ENCODE measurements at places on chromosomes 2 and 18.

GRCh38 chr2:227415538-227416424 lies 28.0 kb upstream of the SCYGR1 start:
- no peak for DNase-seq

DNA sequence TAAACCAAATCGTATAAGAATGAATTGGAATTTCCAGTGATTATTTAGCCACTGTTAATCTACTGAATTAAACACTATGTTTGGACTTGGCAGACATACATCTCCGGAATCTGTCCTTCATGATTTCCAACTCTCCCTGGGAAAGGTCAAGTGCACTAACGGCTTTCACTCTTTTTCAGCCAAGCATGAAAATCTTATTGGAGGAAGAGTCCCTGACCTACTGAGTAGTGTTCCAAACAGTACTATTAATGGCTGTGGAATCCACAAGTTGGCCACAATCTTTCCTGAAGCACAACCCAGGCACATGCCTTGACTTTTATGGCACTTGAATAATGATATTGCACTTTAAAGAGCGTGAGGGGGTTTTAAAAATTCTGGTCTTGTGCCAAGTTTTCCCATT lies 318.9 kb upstream of the RND3 start:
- no peak for DNase-seq

- no peak for DNase-seq
These were observed 3.5 kb downstream of the GDF7 start for GRCh38 chr2:20670315-20671035.

GRCh38 chr18:58516514-58517285 lies 112.2 kb downstream of the ALPK2 start:
- no peak for DNase-seq

DNA sequence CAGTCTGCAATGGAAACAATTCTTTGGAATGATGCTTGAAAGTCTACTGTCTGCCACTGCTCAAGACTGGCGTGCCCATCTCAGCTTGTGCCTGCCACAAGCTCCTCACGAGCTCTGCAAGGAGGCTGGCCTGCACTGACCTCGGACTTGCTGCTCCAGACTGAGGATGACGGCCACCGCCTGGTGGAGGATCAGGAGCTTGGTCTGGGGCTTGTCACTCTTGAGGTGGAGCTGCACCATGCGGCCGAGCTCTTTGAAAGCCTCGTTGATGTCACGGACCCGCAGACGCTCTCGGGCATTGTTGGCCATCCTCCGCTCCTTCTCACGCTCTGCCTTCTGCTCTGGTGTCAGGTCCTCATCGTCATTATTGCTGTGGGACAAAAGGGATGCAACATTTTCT lies 269.4 kb upstream of the CCDC68 start:
- no peak for DNase-seq

GRCh38 chr2:209525834-209526281 lies 102.0 kb downstream of the MAP2 start:
- DNase-seq, result no peak

GRCh38 chr18:65906621-65907034 lies 155.8 kb downstream of the CDH7 start:
- no peak for DNase-seq

DNA sequence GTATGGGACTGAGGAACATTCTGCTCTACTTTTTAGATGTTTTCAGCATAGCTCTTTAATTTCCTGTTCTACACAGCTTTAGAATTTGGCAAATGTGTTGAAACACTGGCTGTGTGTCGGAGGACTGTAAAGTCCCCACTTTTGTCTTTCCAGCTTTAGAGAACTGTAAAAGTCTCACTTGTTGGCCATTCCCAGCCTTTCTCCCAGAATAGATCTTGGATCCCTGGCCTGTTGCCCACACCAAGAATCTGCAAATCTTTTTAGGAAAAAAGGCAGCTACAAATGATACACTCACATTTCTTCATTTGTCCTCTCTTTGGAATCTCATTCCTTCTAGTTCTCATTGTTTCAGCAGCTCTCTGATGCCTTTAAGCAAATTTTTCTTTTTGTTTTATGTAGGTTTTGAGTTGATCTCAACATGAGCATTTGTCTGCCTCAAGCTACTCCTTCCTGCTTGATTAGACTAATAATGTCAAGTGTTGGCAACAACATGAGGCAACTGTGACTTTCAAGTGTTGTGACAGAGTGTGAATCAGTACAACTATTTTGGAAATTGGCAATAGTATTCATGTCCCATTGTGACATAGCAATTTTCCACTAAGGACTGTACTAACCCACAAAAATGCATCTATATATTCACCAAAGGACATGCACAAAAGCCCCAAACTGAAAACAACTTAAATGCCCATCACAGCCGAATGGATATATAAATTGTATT lies 610.8 kb downstream of the EPHA4 start:
- DNase-seq, result no peak

GRCh38 chr2:239540174-239540573 lies 139.4 kb upstream of the HDAC4 start:
- no peak for DNase-seq

GRCh38 chr2:113219889-113220641 lies 46.3 kb downstream of the PSD4 start:
- no peak for DNase-seq

GRCh38 chr2:130813722-130814121 lies 23.0 kb upstream of the ARHGEF4 start:
- DNase-seq, result no peak

GRCh38 chr18:46810481-46811000 lies 53.7 kb upstream of the ST8SIA5 start:
- no peak for DNase-seq

- no peak for DNase-seq
These were observed 12.7 kb upstream of the CDC42EP3 start for GRCh38 chr2:37683921-37684780.

- DNase-seq, result no peak
These were observed 15.7 kb downstream of the SH3RF3 start for GRCh38 chr2:109144721-109145120.

GRCh38 chr2:53640466-53640865 lies 127.1 kb upstream of the CHAC2 start:
- DNase-seq, result no peak

DNA sequence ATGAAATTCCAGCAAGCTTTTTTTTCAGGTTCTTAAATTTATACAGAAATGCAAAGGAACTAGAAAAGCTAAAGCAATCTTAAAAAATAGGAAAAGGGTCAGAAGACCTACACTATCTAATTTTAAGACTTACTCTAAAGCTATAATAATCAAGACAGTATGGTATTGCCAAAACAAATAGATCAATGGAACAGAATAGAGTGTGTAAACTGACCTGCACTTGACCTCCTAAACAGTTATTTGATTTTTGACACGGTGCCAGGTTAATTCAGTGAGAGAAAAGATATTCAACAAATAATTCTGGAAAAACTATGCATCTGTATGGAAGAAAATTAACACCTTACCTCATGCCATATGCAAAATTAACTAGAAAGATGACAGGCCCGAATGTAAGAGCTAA lies 73.6 kb downstream of the OLA1 start:
- no peak for DNase-seq

GRCh38 chr2:10303181-10303693 lies 533 bp downstream of the HPCAL1 start:
- DNase-seq, result no peak

DNA sequence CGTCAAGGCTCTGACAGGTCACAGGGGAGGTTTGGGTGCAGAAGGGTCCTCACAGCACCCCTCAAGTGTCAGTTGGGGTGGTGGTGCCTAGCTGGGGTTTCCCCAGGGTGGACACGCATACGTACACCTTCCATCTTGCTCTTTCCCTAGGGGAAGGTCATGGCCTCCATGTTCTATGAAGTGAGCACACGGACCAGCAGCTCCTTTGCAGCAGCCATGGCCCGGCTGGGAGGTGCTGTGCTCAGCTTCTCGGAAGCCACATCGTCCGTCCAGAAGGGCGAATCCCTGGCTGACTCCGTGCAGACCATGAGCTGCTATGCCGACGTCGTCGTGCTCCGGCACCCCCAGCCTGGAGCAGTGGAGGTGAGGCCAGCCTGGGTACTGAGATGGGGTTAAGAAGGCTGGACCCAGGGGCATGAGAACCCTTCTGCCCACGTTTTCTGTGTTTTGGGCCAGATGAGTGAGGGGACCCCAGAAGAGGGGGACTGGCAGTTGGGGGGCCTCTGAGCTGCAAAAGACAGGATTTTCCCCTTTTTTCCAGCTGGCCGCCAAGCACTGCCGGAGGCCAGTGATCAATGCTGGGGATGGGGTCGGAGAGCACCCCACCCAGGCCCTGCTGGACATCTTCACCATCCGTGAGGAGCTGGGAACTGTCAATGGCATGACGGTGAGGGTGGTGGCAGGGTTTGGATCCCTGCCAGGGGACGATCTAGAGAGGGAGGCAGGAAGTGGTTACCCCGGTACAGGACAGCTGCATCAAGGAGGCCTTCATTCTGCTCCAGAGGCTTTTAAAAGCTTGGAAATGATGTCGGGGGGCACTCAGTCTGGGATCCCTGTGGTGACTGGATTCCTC lies 20.9 kb downstream of the SLC30A3 start:
- DNase-seq, result no peak

- DNase-seq, result no peak
These were observed 64.0 kb downstream of the MEMO1 start for GRCh38 chr2:31946838-31947237.

DNA sequence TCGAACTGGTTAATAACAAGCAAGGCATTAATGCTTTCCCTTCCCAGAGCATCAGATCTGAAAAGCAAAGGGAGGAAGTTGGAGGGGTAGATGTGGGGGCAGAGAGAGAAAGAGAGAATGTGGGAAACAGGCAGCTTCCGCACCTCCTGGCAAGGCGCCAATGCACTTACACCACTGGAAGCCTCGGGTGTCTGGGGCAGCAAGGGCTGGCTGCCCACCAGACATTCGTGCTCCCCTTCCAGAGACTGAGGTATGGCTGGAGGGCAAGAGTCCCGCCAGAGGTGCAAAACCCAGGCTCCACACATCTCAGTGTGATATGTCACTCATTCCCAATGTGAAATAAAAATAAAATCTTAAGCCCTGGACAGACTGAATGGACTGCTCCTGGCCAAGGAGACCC lies 46.4 kb downstream of the TEX51 start:
- DNase-seq, result no peak

- DNase-seq, result no peak
These were observed 7.3 kb upstream of the MATN3 start for GRCh38 chr2:20019747-20020146.

DNA sequence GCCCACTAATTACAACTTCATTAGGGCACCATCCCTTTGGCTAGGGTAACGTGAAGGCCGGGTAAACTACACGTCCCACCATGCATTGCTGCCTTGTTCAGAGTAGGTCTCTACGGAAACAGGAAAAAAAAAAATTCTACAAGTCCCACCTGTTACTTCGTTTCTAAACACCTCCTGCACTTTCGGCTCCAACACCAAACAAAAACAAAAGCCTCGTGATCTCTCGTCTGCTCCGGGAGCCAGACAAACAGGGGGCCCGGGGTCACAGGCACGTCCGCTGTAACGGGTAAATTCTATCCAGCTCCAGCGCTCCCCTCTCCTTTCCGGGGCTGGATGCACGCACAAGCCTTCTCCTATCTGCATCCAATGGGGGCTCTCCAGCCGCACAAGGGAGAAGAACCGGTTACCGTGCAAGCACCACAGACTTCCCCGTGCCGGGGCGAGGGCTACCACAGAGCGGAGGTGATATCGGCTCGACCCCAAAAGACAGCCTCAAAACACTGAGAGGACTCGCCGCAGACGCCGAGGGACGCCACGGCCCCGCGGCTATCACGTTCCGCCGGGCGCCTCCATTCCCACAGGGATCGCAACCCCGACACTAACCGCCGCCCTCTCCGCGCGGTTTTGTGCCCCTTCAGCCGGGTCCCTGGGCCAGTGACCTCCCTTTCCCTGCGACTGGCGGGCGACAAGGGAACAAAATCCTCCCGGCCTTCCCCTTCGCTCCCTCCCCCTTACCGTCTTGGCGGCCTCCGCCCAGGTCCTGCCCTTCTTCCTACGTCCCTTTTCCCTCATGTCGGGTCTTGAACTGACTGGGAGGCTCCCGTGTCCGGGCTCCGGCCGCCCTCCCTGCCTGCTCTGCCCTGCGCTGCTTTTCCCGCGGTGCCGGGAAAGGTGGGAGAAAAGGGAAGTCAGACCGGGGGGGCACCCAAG lies 591 bp downstream of the ASXL2 start:
- DNase-seq, result no peak

DNA sequence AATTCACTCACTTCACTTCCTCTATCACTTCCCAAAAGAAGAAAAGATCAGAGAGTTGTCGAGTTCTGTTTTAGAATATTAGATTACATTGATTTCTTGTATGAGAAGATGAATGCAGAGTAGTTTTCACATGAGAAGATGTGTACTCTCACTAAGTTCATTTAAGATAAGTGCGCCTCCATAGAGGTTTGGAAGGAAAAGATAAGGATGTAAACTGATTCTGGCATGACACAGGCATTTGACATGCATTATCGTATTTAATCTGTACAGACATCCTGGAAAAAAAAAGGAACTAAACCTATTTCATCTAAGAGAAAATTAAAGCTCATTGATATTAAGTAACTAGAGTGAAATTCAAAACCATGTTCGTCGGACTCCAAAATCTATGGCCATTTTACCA lies 152.2 kb upstream of the CRIM1 start:
- DNase-seq, result no peak

DNA sequence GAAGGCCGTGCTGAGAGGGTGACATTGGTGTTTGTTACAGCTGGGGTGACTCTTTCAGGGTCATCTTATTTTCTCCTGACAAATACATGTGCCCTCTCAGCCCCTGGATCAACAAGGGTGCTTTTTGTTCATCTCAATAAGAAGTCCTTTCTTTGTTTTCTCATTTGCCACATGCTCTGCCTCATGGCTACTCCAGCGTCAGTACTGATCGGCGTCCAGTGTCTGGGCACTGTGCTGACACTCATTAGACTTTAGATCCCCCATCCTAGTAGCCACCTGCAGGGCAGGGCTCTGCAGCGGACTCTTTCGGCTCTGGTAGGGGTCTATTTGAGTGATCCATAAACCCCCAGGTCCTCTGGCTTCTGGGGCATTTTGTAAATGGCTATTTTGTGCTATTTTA lies 38.4 kb downstream of the NPPC start:
- no peak for DNase-seq

- no peak for DNase-seq
These were observed 127.3 kb downstream of the HDAC4 start for GRCh38 chr2:239273280-239274234.

GRCh38 chr2:170454471-170455372 lies 260.4 kb upstream of the SP5 start:
- no peak for DNase-seq

DNA sequence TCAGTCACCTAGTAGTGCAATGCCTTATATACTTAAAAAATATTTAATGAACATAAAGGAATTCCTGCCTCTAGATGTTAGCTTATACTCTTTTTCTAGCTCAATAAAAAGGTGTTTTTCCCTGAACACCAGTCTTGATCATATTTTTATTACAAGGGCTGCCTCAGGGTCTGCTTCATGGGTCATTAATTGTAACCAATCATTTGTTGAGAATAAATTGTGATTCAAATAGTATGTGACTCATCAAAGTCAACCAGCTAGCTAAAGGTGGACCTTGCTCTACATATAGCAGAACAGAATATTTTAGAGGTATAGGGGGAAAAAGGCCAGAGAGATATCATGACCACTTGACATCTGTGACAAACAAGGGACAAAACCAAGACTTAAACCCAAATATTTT lies 114.0 kb downstream of the PIK3C3 start:
- DNase-seq, result no peak
